ENCODE measurements at places on chromosomes 6 and 20.

DNA sequence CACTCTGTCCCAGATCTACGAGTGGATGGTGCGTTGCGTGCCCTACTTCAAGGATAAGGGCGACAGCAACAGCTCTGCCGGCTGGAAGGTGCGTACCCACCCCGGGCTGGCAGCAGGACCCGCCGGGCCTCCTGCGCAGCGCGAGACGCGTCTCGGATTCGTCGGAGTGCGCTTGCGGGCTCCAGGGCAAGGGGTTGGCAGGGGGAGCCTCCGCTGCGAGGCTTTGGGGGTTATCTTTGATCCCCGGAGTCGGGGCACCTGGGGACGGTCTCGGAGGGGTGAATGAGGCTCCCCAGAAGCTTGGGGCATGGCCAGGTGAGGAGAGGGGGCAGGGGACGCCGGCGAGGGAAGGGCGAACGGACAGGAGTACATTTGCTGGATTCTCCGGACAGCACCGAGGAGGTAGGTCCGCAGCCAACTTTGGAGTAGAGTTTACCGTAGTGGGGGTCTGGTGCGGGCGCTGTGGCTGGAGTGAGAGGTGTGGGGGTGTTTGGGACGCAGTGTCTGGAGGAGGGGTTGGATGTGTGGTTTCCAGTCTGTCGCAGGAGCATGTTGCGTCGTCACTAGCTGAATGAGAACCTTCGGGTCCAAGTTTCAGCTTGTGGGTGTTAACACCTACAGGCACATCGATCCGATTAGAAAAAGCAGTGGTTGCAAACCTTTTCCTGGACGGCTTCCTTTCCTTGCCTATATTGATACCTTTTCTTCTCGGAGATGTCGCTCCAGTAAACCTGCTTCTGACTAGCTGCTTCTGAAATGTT is 1.2 kb downstream of the FOXO3 start:
- DNase-seq, result no peak

DNA sequence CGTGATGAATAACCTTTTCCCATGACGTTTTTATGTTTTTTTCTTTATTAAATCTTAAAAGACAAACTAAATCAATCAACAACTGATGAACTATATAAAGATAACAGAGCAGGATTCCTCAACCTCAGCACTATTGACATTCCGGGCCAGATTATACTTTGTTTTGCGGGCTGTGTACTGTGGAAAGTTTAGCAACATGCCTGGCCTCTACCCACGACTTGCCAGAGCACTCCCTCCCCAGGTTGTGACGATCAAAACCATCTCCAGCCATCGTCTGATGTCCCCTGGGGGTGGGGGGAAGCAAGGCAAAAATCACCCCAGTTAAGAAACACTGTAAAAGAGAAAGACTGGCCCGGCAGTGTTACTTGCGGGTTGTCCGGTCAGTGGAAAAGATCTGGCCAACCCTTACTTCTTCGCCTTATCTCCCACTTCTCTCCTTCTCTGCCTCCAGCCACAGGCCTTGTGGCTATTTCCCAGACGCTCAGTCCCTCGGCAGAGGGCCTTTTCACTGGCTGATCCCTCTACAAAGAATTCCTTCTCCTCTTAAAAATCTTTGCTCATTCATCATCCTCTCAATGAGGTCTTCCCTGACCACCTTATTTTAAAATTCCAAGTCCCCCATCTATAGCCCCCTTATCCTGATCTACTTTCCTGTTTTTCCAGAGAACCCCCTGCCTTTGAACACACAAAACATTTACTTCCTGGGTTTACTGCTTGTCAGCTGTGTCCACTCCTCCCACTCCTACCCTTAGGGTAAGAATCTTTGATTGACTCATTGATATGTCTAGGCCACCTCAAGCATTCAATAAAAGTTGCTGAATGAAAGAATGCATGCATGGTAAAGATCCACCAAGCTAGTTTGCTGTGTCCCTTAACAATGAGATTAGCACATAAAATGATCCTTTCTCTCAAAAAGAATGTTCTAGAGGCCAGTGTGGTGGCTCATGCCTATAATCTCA is 14.7 kb upstream of the RAB22A start:
- no peak for DNase-seq

- peak; percentile 29 for DNase-seq
Measured at GRCh38 chr6:15399641-15400470, 154.0 kb downstream of the JARID2 start.

DNA sequence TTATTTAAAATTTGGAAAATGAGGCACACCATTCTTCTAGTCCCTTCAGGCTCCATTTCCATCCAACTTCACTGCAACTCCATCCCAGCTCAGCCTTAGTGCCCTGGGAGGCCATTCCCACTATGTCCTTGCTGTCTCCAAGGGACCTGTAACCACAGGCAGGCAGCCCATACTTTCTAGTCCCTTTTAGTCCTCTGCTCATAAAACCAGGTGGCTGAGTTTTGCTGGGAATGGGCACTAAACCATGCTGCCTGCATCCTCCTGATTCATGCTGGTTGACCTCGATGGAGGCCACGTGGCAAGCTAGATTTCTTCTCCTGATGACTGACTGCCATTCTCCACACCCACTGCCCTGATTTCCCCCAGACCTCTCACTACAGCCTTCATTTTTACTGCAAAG is 27.5 kb upstream of the MYMX start:
- no peak for DNase-seq

DNA sequence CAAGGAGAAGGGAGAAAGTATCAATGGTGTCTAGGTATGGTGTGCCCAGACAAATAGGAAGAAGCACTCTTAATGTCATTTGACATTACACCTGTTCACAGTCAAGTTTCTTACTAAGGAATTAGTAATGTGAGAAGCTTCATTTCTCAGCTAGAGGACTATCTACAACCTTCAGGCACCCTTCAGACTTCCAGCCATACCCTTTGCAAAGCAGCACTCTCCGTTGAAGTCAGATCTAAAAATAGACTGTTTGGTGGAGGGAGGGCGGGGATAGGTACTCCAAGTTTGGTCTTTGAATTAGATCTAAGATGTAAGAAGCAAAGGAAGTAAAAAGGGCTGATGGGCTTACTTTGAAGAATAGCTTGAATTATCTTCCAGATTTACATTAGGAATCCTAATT is 311.1 kb downstream of the SLC35F1 start:
- DNase-seq, result no peak

DNA sequence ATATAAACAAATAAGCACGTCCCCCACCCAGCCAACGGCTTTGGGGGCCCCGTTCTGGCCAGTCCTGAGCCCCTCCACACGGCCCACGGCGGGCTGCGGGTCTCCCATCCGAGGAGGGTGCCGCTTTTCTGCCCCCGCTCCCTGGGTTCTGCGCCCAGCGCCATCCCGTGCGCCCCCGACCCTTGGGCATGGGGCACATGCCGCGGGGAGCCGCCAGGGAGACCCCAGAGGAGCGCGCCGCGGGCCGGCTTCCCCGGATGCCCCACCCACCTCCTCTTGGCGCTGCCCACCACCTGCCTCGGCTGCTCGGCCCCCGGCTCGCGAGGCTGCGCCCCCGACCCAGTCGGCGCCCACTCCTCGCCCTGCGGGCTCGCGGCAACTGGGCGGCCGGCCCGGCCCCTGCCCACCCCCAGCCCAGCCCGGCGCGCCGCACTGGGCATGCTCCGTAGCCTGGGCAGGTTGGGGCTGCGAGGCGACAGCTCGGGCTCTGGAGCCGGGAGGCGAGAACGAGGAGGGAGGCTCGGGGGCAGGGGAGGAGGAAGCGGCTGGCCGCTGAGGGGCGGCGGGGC is 570 bp upstream of the PLCB4 start:
- no peak for DNase-seq

DNA sequence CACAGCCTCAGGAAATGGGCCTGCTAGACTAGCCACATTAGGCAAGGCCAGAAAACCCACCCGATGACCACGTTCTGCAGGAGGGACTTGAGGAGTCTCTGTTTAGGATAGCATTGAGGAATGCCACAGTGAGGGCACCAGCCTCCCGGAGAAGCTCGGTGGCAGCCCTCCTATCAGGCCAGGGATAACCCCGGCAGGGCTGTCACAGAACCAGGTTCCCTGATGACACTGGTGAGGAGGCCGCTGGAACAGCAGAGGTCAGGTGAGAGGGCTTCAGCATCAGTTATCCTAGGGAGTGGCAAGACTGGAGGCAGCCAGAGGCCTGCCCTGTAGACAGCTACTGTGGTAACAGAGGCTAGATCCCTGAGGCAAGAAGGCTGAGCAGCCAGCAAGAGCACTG is 157.6 kb downstream of the MYLK4 start:
- no peak for DNase-seq

DNA sequence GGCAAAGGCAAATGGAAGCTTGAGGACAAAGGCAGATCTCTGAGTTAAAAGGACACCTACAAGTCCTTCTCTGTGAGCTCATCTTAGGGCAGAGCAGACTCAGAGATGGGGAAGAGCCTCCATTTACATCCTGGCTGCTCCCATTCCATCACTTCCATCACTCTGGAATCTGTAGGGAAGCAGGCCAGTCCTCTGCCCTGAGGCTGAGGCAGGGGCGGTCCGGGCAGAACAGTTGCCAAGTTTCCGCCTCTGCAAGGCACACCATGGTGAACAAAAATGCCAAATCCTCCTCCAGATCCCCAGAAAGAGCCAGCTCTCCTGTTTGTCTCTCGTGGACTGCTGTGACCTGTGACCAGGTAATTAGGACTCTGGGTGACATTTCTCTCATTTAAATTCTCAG is 209.6 kb upstream of the SSTR4 start:
- no peak for DNase-seq

DNA sequence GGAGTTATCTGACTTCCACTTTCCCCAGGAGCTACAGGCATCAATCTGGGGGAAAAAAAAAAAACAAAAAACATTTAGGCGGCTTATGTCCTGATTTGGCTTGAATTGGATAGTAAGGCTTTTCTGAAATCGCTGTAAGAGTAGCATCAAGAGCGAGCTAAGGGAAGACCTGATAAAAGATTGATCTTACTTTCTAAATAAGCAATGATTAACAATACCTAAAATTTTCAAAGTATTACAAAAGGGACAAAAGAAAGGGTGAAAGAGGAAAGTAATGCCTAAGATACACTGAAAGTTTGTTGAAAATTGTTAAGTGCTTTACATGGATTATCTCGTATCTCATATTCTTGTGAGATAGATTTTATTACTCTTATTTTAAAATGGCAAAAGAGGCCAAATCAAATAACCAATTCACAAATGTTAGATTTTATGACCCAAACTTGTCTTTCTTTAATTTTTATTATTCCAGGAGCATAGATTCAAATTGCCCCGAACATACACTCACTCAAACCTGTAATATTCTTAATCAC is 106.4 kb upstream of the PRSS16 start:
- DNase-seq, result no peak

- no peak for DNase-seq
Measured at GRCh38 chr20:44426879-44427790, 48.5 kb upstream of the TTPAL start.

- DNase-seq, result no peak
Measured at GRCh38 chr6:141261016-141261671, 871.6 kb upstream of the GJE1 start.

GRCh38 chr6:151388997-151389617 is 2.3 kb downstream of the ZBTB2 start:
- no peak for DNase-seq

DNA sequence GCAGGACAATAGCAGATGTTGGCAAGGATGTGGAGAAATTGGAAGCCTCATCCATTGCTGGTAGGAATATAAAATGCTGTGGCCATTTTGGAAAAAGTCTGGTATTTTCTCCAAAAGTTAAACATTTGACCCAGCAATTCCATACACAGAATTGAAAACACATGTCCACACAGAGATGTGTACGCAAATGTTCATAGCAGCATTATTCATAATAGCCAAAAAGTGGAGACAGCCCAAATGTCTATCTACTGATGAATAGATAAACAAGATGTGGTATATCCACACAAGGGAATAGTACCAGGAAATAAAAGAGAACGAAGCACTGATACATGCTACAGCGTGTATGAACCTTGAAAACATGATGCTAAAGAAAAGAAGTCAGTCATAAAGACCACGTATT is 40.5 kb downstream of the CFAP61 start:
- DNase-seq, result no peak

DNA sequence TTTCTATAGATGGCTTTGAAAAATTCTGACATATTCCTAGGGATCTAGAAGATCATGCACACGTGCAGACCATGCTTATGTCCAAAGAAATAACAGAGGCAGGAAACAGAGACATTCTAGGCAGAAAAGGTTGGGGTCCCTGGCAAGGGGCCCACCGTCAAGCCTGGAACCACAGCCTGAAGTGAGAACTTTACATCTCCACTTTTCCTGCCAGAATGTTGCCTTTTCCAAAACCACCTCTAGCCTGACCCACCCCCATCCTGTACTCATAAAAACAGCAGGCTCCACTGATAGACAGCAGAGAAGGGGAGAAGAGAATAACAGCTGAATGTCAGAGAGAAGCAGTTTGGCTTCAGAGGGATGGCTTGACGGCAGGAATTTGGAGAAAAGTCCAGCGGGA is 257.3 kb upstream of the NT5E start:
- DNase-seq, result no peak

DNA sequence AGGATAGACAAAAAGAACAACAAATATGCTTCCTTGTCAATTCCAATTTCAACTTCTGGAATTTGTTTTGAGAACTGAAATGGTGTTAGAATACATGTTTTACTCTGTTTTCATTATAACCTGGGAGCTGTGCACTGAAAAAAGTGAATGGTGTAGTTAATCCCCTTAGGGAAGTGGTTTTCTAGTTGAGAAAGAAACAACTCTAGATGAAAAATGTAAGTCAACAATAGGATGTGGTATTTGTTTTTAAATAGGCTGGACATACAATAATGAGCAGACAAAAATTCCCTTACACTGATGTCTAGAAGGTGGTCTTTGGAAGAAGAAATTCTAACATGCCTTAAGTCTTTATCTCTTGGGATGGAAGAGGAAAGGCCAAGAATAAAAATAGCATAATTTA is 59.9 kb upstream of the TINAG start:
- no peak for DNase-seq

- no peak for DNase-seq
Measured at GRCh38 chr6:155317186-155317585, 2.9 kb upstream of the TFB1M start.

- no peak for DNase-seq
Measured at GRCh38 chr6:30820193-30820592, 64.1 kb upstream of the DDR1 start.

GRCh38 chr6:63352544-63353285 is 32.9 kb upstream of the LGSN start:
- no peak for DNase-seq

DNA sequence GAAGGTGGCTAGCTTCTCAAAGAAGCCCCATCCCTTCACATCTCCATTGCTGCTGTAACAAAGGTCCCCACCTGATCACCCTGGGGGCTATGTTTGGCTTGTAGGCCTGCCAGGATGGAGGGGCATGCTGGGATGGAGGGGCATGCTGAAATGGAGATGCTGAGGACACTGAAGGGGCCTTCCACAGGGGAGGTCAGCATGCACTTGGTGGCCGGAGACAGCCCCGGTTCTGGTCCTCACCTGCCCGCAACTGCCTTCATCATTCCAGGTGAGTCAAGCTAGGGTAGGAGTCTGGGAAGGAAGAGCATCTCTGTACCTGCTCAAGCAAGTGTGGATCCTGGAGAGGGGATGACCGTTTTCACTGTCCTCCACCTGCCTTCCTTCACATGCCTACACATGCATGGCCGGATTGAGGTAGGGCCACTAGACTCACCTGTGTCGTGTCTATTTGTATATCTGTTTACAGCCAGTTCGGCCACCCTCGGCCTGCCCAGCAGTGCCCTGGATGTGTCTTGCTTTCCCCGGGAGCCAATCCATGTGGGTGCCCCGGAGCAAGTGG is 6.0 kb downstream of the L3MBTL1 start:
- no peak for DNase-seq

GRCh38 chr6:137224799-137225198 is 5.6 kb upstream of the IFNGR1 start:
- no peak for DNase-seq

Measured in cerebellar nuclear complex (tissue), 1 donor.